NCI-H460 (cell line): ENCODE measurements at places on chromosomes 16 and 17.

GRCh38 chr17:72268431-72268830, 147.6 kb downstream of the SOX9 start:
- DNase-seq: no peak

- DNase-seq: no peak
These were observed 22.5 kb downstream of the CLUAP1 start for GRCh38 chr16:3523281-3523680.

GRCh38 chr16:31833047-31833446, 40.6 kb upstream of the ZNF267 start:
- DNase-seq: no peak

DNA sequence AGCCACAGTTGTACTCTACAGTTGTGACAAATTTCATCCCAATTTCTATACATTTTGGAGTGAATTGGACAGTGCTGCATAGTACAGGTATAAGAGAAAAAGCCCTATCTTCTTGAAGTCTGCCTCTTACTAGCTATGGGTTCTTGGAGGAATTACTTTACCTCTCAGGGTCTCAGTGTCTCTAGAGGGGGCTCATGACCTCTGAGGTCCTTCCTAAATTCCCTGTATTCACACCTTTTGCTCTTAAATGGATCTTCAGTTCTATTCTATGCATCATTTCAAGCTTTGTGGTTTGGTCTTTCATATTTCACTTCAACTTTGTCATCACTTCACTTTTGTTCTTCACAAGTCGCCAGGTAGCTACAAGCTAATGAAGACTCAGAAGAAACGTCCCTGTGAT, 71.2 kb upstream of the ERCC4 start:
- DNase-seq: no peak

GRCh38 chr16:14181371-14182050, 110.4 kb downstream of the MRTFB start:
- DNase-seq: peak; percentile 46

DNA sequence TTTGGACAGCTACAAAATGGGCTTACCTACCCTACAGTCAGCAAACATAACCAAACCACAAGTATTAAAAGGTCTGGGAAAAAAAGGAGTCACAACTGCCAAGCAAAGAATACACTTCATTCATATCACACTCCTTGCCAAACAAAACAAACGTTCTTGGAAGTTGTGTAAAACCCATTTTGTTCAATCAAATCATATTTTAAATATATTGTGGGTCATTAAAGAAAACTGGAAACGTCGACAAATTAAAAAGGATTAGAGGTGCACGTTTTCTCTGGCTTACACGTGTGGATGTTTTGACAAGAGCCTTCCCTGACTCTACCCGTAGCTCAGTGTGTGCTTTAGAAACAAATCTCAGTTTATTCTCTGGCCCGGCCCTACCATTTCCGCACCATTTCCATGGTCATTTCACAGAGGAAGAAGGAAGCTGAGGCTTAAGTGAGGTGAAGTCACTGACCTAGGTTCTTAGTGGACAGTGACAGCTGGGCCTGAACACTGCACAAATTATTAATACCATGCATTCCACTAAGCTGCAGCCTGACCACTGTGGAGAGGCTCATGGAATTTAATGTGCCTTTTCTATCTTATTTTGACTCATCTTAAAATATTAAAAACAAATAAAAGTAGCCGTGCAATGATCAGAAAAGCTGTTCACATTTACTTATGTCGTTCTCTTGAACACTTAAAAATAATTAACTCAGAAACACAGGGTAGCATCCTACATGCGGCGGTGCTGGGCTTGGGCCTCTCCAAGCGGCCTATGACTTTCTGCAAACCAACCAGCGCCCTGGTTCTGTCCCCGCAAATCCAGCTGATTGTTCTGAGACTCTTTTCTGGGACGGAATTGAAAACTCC, 968 bp downstream of the CEP112 start:
- DNase-seq: no peak

GRCh38 chr17:75228305-75228704, 22.8 kb downstream of the NUP85 start:
- DNase-seq: no peak

- DNase-seq: no peak
These were observed 51.7 kb downstream of the RPH3AL start for GRCh38 chr17:300881-301280.

GRCh38 chr16:82730901-82731300, 104.1 kb downstream of the CDH13 start:
- no peak for DNase-seq

DNA sequence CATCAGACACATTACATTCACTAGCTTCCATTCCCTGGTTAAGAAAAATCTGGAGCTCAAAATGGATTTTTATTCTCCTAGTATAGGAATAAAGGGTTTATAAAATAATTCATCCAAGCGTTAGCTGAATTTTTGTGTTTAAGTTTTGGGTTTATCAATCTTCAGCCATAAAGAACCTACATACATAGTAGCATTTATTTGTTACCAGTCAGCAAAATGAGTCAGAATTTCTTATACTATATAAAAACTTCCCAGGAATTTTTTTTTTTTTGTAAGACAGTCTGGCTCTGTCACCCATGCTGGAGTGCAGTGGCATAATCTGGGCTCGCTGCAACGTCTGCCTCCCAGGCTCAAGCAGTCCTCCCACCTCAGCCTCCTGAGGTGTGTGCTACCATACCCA, 40.2 kb upstream of the SLC12A3 start:
- no peak for DNase-seq

- DNase-seq: no peak
These were observed 2115.3 kb downstream of the TP53TG3F start for GRCh38 chr16:35574454-35575431.

- no peak for DNase-seq
These were observed 5.2 kb upstream of the HOXB5 start for GRCh38 chr17:48598736-48599135.

DNA sequence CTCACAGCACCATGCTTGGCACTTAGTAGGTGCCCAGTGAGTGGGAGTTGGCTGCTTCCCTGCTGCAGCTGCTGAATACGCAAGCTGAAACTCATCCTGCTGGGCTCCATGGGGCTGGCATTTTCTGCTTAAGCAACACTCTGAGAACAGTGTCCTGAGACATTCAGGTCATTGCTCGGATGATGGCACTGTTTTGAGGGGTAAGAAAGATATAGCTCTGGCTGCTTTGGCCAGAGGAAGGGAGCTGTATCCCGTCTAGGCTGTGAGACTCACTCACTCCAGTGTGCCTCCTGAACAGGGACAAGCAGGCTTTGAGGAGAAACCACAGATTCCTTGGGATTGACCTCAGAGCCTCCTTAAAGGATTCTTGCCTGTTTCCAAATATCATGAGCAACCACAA, 120.5 kb downstream of the CLEC16A start:
- no peak for DNase-seq

DNA sequence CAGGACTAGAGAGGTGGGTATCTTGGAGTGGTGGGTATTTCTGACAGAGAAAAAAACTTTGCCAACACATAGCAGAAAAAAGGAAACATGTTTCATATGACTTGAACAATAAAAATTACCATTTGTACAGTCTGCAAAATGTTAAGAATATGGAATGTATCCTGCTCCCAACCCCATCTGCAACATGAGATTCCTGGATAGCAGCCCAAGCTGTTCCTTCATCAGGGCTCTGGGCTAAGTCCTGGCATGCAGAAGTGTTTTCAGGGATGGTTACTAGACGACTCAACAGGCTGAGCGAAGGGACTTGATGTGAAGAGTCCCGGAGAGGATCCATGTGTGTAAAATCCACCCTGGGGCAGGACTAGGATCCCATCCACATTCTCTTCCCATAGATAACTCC, 121.0 kb upstream of the IRX3 start:
- DNase-seq: no peak

DNA sequence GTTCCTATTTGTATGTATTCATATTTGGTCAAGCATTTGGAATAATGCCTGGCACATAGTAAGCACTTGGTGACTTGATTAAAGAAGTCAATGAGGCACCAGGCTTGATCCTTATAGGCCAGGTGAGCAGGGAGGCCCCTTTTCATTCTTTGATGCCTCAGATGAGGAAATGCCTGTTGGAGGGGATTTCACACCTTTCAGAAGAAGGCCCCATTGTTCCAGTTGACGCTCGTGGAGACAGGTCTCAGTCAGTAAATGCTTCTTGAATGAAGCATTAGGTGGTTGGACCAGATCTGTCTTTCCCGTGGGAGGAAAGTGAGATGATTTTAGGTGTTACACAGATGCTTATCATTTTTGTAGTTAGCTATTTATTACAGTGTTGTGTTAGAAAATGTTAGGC, 13.0 kb downstream of the LCMT1 start:
- DNase-seq: no peak

GRCh38 chr17:4891411-4892410, 7.6 kb upstream of the C17orf107 start:
- no peak for DNase-seq

GRCh38 chr16:11671271-11671670, 3.0 kb downstream of the SNN start:
- DNase-seq: no peak

DNA sequence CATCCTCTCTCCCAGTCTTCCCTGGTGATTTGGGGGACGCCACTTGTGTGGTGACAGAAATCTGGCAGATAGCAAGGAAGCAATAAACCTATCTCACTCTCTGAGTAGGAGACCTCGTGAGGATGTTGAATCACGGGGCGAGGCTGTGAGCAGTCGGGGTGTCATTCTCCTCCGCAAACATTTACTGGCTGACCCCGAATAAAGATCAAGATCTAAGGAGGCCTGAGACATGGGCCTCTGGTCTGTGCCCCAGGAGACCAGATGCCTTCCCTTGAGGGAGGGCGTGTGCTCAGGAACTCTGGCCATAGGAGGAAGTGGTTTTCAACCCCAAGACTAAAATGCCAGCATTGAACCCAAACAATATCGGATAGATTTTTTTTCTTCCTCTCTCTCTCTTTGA, 53.1 kb downstream of the FOXL1 start:
- DNase-seq: no peak

DNA sequence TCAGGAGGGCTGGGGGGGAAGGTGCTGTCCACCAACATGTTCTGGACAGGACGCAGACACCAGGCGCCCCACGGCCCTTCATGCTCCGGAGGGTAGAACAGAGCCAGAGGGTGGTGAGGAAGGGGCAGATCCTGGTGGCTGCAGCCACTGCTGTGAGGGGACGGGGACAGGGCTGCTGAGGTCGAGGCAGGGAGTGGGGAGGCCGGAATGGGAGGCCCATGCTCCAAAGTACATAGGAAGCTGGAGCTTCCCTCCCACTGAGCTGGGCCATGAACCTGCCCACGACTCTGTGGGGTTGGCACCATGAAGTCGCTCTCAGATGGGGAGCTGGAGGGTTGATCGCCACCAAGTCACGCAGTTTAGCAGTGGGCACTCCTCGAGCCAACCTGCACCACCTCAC, 8.0 kb upstream of the METRNL start:
- DNase-seq: no peak

- no peak for DNase-seq
These were observed 129.7 kb downstream of the KCNJ2 start for GRCh38 chr17:70298929-70299531.

- no peak for DNase-seq
These were observed at the start of gene SLC22A31 for GRCh38 chr16:89200124-89200849. SLC22A31 (minus strand) TSS chr16:89200537; CDS start chr16:89200501, 36 bp downstream.

- DNase-seq: no peak
These were observed 15.2 kb upstream of the IL34 start for GRCh38 chr16:70630960-70631745.

- no peak for DNase-seq
These were observed 26.6 kb downstream of the CNTNAP4 start for GRCh38 chr16:76303637-76304314.

DNA sequence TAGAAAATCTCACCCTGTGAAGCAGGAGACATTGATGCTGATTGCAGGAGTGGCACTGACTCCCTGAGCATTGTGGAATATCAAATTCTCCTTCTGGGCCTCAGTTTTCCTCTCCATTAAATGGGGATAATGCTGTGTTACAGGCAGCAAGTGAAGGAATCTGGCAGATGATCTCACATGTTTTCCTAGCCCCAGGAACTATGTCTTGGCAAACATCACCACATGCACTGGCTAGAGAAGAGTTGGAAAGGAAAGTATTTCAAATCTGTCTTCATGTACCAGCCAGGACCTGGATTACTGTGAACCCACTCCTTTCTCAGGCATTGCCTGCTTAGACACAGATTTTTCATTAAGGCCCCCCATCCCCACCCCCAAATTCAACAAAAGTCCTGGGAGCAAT, 13.6 kb upstream of the CCL8 start:
- no peak for DNase-seq

DNA sequence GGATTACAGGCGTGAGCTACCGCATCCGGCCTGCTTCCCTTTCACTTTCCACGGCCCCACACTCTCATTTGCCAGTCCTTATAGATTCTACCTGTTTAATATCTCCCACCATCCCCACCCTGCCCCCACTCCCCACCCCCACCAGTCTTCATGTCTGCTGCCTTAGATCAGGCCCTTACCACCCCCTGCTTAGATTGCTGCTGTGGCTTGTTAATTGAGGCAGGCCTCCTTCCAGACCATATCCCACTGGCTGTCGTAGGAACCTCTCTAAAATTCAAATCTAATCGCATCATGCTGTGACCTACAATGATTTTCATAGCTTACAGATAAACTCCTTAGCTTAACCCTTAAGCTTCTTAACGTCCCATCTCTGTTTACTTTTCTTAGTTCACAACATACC, 4.9 kb downstream of the IQCK start:
- no peak for DNase-seq

- DNase-seq: peak; percentile 39
These were observed 16.6 kb upstream of the ERN1 start for GRCh38 chr17:64146418-64147109.

DNA sequence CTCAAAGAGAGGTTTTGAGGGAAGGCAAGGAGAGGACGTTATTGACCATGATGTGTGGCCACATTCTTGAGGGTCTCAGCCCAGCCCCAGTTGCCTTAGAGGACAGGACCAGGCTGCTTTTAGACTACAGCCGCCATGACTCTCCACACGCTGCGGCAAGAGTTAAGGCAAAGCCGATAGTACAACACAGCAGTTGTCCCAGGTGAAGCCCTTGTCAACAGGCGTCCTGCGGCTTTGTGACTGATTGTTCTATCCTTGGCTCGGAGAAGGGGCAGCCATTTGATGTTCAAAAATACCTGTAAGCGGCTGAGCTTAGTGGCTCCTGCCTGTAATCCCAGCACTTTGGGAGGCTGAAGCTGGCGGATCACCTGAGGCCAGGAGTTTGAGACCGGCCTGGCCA, 28.8 kb downstream of the TMEM92 start:
- DNase-seq: no peak

- DNase-seq: no peak
These were observed 77.9 kb downstream of the SDR42E1 start for GRCh38 chr16:81933361-81933760.
